ENCODE measurements at places on chromosomes 2 and 18.

DNA sequence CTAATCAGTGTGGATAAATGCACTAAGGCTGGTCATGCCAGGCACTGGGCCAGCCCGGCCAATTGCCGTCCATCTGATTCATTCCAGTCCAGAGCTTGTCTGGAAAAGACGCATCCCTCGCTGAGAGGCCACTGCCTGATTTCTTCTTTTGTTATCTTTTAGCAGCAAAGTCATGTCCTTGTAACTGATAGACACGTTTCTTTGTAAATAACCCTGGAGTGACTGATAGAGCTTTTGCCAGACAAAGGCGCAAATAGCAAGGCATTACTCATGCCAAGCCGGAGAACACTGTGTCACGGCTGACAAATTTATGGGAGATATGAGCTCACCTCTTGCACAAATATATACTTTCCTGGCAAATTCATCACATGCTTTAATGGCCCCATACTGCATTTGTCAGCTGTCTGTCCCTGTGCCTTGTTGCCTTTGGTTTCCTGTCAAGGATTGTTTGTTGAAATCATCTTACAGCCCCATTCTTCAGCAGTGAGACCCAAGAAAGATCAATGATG is 164.4 kb downstream of the ETAA1 start:
- no peak for DNase-seq

DNA sequence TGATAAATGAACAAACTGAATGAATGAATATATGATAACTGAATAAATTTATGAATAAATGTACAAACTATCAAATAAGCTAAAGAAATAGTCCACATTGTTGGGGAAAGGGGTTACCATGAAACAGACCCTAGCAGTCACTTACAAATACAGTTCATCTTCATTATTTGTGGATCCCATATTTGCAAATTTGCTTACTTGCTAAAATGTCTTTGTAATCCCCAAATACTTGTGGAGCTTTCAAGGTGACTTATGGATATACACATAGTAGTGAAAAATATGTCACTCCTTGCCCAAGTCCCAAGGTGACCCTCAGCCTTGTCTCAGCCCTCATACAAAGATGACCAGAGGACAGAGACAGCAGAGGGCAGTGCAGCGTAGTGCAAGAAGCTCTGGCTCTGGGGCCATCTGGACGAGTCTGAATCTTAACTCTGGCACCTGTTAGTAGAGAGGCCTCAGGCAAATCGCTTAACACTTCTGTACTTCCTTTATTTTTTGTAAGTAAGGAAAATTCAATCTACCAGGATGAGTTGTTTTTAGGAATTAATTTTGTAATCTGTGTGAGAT is 3.1 kb downstream of the PAIP2B start:
- DNase-seq, result peak; percentile 93

DNA sequence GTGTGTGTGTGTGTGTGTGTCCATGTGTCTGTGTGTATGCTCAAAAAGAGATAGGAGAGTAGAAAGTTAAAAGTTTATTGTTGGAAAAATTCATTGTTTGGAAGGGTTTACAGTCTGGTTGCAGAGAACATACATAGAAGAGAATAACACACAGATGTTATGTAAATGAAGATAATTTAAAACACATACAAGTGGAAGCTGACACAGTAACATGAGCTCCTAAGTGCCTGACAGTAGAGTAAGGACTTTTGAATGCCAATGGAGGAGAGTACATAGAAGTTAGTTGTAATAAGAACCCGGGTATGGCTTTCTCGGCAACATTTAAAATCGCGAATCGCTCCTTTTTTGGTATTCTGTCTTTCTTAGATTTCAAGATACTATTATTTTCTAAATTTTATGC is 137.0 kb upstream of the FANCL start:
- DNase-seq, result no peak

DNA sequence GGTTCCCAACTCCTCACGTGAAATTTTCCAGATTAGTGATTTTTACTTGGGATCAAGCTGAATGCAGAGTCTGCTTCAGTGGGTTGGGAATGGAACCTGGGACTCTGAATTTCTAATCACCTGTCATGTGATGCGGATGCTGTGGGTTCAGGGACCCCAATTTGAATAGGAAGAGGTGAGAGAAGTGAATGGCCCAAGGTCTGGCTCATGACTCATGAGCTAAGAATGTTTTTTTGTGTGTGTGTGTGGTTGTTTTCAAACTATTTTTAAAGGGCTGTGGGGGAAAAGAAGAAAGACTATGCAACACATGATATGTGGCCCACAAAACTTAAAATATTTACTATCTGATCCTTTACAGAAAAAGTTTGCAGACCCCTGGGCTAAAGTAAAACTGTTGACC is 108.5 kb upstream of the CYRIA start:
- no peak for DNase-seq

- no peak for DNase-seq
Observed at GRCh38 chr2:218558986-218559385, 9.2 kb downstream of the USP37 start.

DNA sequence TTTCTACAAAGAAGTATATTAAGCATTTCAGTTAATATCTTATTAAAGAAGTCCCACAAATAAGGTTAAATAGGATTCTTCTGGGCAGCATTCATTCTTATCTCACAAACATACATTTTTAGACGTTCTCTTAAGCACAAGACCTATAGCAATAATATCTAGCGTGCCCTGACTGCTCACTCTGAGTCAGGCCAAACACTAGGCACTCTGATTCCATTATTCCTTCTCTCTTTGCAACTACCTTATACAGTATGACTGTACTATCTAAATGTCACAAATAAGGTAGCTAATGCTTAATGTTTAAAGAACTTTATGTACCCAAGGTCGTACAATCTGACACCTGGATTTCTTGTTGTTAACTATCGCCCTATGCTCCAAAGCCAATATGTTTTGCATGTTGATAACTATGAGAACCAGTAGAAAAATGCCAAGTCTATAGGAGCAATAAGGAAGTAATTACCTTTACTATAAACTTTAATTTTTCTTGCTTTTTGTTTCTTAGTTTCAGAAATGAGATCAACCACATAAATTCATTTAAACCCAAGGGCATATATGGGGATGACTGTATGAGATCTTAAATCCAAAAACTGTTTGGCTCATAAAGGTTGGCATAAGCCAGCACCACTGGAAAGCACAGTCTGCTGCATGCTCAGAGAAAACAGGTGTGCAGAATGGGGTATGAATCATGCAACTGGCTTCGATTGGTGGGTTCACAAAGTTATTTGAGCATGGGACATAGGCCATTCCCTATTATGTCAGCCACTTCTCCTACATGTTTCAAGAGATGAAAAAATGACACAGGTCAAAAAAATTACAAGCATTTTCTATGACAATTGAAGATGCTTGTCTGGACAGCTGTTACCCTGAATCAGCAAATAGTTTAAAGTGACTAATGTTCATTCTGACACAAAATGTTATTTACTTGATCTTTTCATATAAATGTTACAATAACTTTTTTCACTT is 352.0 kb downstream of the IRS1 start:
- DNase-seq, result no peak

- DNase-seq, result no peak
Observed at GRCh38 chr2:168543935-168544334, 87.9 kb downstream of the CERS6 start.

GRCh38 chr2:239061824-239062570 is 214.1 kb downstream of the TWIST2 start:
- DNase-seq, result no peak

DNA sequence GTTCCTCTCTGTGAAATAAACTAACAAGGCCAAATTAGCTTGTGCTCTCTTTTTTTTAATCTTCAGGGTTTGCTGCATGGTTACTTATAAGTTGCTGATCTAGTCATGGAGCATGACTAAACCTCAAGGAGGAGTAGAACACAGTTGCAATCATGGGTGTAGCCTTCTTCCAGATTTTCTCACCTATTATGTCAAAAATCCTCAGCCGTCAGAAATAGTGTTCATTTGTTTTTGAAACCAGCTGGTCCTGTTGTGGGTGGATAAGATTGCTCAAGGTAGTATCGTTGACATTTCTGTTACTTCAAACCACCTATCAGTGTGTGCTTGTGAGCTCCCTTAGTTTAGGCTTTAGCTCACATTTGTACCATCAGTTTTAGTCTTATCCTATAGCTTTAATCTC is 11.2 kb downstream of the RELCH start:
- no peak for DNase-seq

- DNase-seq, result no peak
Observed at GRCh38 chr2:48131539-48132270, 225.4 kb upstream of the FBXO11 start.

DNA sequence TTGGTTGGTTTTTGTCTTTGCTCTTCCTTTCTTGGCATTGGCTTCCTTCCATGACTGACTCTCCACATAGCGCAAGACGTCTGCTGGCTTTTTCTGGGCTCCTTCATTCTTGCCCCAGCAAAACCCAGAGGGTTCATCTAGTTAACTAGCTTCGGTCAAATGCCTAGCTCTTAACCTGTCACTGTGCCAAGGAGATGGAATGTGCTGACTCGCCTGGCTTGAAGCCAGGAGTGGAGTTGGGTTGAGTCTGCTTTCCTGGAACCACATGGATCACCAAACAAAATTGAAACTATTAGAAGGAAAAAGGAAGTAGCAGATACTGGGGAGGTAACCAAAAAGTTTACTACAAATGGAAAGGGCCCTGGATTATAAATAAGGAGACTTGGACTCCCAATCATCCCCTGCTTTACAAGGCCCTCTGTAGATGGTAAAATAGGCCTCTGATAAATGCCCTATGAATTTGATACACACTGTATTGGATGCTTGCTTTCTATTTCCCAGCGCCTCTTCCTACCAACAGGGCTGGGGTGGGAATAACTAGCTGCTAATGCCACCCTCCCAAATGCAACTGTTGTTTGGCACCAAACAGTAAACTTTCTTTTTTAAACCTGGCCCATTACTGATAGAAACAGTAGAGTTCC is 11.3 kb downstream of the MALT1 start:
- peak; percentile 25 for DNase-seq

DNA sequence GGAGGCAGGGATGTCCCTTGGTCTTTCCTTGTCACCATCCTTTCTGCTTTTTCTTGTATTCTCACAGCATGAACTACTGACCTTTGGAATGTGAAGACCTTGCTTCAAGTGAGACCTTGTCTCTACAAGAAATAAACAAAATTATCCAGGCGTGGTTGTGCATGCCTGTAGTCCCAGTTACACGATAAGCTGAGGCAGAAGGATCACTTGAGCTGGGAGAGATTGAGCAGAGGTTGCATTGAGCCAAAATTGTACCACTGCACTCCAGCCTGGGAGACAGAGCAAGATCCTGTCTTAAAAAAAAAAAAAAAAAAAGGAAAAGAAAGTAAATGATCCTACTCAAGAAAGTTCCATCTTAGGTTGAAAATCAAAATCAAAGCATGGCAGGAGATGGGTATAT is 173.7 kb downstream of the IRS1 start:
- no peak for DNase-seq

DNA sequence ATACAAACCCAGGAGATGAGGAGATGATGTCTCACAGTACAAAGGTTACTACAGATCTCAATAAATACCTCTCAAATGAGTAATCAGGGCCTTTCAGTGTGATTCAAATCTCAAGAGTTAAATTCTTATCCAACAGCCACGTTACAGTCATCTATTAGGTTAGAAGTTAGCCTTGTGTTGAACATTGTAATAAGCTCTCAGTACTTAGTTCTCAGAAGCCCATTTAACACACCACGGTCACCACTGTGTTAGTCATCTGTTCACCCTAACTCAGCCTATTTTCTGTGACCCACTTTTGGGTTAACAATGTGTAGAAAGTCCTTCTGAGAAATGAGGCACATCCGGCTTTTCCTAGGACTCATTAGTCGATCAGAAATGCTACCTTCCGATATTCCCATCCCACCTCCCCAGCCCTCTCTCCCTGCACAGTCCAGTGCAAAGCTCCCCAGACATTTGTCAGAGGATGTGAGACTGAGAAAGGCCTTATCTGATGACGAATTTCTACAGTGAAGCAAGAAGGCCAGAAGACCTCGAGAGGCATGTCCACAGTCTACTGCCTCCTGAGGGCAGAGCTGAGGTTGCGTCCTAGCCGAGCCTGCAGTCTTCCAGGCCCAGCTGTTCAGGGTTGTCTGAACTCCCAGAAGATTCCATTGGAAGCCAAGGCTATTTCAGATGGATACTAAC is 92.6 kb downstream of the ACTR2 start:
- DNase-seq, result no peak

GRCh38 chr2:238658054-238658407 is 189.9 kb upstream of the TWIST2 start:
- no peak for DNase-seq

DNA sequence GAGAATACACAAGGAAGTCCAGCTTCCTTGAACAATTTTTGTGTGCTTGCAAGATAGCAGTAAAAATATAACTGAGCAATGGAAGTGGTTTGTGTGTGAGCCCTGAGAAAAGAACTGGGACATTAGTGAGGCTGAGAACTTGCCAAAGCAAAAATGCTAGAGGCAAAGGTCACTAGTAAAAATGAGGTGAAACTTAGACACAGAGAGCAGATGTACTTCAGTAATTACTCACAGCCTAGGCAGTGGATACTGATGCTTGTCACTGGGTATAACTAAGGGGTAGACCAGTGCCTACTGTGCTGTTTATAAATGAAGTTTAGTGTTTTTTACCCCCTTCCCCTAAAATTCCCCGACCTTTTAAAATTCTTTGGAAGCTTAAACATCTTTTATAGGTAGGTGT is 450.1 kb downstream of the LPIN1 start:
- DNase-seq, result no peak

DNA sequence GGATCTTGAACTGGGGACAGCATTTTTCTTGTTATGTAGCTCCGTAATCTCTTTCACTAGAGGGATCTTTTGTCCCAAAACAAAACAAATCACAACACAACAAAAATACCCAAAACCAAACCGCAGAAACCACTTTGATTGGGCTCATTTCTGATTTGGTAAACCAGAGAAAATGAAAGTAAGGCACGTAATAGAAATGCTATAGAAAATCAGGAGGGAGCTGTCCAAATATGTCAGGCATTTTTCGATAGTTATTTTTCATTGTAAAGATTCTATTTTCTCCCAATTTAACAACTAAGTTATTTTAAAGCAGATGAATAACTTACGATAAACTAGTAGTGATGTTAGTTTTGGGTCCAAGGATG is 406.5 kb downstream of the XIRP2 start:
- no peak for DNase-seq

DNA sequence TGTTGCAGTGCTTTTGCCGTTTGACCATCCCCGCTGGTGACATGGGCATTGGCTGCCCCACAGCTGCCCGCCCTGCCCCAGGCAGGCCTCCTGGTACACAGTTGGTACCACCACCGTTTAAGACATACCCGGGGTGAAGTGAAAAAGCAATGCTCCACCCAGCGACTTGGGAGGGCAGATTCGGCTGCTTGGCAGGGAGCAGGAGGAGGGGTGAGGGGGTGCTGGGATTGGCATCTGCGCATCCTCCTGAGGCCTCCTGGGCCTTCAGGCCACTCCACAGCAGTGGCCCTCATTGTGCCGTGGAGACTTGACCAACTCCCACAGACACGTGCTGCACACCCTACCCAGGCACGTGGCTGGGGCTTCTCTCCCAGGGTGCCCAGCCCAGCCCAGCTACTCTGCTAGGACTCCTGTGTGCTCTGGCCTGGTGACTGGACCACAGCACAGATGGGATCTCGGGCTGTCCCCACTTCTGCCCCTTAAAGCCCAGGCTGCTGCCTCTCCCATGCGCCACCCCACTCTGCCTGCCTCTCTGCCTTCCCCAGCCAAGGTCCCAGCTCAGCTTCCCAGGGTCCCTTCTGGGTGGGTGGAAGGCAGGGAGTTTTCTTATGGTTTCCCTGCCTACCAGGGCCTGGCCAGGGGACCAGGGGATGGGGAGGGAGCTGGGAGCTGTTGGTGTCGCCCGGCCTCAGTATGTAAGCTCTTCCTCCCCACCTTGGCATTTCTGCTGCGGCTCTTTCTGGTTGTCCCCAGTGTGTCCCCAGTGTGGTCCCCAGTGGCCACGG is 157.0 kb upstream of the HS6ST1 start:
- no peak for DNase-seq

- DNase-seq, result no peak
Observed at GRCh38 chr2:100535855-100536254, 26.9 kb upstream of the PDCL3 start.
